AG04450 (cell line): ENCODE measurements at places on chromosomes 11 and 22.

- no peak for DNase-seq
Measured at GRCh38 chr11:114031967-114032320, 27.6 kb upstream of the ZBTB16 start.

- no peak for DNase-seq
Measured at GRCh38 chr11:63001456-63001855, 14.2 kb downstream of the SLC22A8 start.

GRCh38 chr22:39530116-39530515, 2.4 kb downstream of the RPS19BP1 start:
- DNase-seq = no peak

- DNase-seq = no peak
Measured at GRCh38 chr22:41508770-41509170, 35.5 kb downstream of the POLR3H start.

- DNase-seq = no peak
Measured at GRCh38 chr11:14529321-14529720, 9.1 kb upstream of the PSMA1 start.

DNA sequence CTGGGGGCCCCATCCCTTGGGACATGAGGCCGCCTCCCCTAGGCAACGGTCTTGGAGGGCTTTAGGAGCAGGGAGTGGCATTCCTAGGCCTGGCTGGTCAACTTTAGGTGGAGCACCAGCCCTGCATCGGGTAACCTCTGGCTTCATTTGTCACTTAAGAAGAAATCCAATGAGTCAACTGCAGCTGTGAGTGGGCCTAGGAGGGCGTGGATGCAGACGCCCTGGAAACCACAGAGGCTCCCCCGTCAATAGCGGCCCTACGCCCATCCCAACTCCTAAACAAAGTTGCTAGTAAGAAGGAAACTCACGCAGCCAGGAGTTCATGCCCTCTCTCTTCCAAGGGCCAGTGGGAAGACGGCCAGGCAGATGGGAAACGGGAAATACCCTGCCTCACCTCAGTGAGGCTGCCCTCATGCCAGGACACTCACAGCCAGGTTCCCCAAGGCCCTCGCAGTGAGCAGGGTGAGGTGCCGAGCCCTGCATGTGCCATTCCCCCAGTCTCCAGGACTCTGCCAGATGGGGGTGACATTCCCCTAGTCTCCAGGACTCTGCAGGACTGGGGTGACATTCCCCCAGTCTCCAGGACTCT, 20.8 kb downstream of the BID start:
- DNase-seq = no peak

GRCh38 chr11:99739464-99740089, 718.8 kb downstream of the CNTN5 start:
- DNase-seq = peak; percentile 3

DNA sequence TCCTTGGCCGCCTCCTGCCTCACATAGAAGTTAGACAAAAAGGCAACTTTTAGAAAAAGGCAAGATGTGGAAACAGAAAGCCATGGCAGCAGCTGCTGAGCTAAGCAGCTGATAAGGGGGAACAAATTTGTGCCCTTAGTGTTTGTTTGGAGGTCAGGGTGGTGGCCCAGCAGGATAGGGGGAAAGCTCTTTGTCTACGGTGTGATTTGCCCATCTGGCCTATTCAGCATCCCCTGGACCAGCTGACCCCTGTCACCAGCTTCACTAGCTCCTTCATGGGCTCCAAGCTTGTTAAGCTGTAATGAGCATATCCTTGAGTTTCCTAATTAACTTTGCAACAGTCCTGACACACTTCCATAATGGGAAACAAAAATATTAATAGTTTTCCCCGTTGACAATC, 5.9 kb upstream of the ME3 start:
- DNase-seq = no peak

GRCh38 chr11:1908618-1909017, 10.9 kb upstream of the TNNT3 start:
- DNase-seq = no peak

GRCh38 chr11:72625691-72626413, 48.4 kb downstream of the PDE2A start:
- DNase-seq = no peak

DNA sequence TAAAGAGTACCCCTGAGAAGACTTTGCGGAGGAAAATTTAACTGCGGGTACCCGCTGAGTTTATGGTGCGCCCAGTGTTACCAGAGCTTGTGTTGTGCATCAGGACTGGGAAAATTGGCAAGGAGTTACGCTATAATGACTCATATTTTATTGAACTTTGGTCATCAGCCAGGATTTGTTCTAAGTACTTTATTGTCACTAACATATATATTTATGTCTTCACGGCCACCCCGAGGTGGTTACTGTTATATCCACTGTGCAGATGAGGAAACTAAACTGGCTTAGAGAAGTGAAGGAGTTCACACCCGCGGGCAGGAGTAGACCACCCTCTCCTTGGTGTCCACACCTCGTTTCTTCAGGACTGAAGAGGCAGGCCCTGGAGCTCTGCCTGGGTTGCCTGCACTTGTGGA, 667 bp downstream of the ACCS start:
- DNase-seq = peak; percentile 21

DNA sequence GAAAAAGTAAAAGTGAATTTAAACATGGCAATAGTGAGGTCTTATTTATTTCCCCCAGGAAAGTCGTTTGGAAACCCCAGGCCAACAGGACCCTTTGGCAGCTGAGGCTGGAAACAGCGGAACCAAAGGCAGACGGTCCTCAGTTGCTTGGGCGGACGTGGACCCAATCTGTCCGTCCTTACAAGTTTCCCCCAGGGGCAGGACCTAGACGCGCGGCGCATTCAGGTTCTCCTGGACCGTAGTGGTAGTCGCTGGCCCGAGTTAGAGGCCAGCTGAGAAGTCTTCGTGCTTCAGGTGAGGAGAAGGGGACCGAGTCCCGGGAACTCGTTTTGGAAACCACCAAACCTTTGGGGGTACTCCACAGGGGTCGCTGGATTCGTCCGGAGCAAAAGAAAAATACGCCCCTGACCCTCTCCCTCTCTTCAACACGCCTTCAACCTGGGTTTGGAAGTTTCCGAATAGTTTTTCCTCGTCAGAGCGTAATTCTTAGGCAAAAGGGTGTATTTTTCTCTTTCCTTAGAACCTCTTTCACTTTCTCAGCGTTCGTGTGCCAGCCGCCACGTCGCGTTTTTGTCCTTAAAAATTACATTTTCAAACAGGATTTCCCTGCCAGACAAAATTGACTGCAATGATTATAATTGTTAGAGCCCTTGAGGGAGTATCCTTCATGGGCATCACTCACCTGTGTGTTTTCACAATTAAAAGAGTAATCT, 2.1 kb downstream of the METTL15 start:
- peak; percentile 47 for DNase-seq

GRCh38 chr22:22550789-22551434, 8.2 kb downstream of the PRAME start:
- no peak for DNase-seq

GRCh38 chr11:85923455-85923854, 68.3 kb downstream of the CCDC83 start:
- no peak for DNase-seq

DNA sequence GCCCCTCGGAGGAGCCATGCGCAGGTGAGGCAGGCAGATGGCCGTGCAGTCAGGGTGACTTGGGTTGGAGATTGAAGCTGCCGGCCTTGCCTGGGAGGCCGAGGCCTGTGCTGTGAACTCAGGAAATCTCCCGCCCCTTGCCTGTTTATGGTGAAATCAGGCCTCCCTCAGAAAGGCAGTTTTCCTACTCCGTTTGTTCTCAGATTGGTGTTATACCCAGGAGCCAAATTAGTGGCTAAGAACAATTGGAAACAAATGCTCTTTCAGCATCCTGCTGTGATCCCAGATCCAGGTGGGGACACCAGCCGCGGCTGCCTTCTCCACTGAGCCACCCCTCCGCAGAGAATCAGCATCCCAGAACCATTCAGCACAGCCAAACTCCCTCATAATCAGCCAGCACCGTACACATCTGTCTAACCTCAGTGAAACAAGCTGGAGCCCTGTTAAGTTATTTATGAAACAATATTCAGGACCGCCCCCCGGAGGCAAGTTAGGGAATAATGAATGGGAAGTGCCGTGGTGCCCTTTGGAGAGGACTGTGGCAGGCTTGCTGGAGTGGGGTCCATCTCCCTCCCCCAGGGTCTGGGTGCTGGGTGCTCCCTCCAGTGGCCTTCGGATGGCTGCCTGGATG, 60.0 kb downstream of the PKNOX2 start:
- DNase-seq = no peak

DNA sequence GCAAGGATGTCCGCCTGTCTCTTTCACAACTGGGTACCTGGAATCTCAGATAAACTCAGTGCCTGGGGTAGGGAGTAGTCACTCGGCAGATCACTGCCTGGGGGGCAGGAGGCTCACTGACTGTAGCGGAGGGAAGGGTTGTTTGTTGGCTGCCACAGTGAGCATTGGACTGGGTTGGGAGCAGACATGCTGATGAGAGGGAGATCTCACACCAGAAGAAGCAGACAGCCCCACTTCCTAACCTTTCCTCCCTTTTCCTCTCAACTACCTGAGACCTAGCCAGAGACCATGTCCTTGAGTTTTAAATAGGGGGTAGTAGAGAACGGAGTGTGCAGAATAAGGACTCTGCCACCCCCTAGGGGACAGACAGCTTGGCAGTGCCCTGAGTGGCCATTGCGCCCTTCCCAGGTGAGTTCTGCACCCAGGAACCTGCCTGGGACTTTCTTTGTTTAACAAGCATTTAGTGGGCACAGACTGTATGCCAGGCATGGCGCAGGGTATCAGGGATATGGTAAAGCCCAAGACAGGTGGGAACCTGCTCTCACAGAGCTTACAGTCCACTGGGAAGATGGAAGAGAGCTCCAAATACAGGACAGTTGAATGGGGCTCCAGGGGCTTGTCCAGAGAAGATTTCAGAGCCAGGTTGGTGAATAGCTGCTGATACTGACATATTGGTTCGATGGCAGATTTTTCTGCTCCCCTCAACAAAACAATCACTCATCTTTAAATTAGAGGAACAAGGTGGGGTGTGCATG, 115.7 kb upstream of the NNMT start:
- DNase-seq = no peak

GRCh38 chr11:130167146-130167545, 7.6 kb downstream of the ST14 start:
- no peak for DNase-seq

DNA sequence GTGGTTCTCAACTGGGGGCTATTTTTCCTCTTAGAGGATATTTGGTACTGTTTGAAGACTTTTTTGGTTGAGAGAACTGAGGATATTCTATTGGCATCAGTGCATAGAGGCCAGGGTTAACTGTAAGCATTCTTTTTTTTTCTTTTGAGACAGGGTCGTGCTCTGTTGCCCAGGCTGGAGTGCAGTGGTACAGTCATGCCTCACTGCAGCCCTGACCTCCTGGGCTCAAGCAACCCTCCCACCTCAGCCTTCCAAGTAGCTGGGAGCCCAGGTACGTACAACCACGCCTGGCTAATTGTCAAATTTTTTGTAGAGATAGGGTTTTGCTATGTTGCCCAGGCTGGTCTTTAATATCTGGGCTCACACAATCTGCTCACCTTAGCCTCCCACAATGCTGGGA, 12.9 kb downstream of the MMP7 start:
- DNase-seq = no peak
